ENCODE measurements at places on chromosomes 16 and 17.

DNA sequence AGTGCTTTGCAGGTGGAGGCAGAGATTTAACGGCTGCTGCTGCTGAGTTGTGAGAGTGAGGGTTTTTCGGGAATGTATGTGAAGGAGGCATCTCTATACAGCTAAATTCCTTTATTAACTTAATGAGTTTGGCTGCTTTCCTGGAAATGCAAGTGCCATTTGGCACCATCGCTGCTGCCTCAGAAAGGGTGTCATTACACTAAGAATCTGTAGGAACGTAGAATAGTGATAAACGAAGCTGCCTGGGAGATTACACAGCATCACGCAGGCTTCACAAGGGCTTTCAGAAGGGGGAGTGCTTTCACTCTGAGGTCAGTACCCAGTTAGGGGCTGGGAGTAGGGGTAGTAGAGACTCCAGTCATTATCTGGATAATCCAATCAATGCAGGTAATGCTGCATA is 14.1 kb upstream of the NLRP1 start:
- DNase-seq, result no peak

GRCh38 chr17:4334776-4335584 is 31.5 kb downstream of the UBE2G1 start:
- no peak for DNase-seq

- DNase-seq, result no peak
These were observed 174.8 kb downstream of the RPTOR start for GRCh38 chr17:80719449-80719848.

GRCh38 chr17:13635951-13636350 is 34.2 kb upstream of the HS3ST3A1 start:
- DNase-seq, result no peak

DNA sequence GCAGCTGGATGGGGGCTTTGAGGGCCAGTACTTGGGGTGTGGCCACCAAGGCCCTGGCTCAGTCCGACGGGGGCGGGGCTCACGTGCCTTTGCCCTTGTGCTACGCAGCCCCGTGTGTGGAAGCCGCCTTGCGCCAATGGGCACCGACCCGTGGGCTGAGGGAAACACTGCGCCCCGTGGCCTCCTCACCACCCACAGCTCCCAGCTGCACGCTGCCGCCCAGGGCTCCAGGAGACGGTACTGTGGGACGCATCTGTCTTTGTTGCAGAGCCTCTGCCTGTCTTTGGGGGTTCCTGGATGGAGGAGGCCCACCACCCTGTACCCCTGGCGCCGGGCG is 7.6 kb downstream of the CDH15 start:
- no peak for DNase-seq

- no peak for DNase-seq
These were observed 617.7 kb upstream of the CDH11 start for GRCh38 chr16:65739518-65739917.

DNA sequence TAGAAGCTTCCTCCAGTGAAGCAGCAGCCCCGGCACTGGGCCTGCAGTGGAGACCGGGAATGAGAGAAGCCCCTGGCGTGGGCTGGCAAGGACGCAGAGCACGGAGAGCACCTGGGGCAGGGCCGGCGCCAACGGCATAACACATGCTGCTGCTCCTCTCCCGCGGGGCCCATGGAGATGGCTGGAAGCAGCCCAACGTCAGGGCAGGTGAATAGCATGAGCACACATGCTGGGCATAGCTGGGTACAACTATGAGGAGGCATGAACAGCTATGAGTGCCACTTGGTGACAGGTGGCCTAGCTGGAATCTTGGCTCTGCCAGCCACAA is 46.4 kb downstream of the IRF8 start:
- DNase-seq, result no peak

DNA sequence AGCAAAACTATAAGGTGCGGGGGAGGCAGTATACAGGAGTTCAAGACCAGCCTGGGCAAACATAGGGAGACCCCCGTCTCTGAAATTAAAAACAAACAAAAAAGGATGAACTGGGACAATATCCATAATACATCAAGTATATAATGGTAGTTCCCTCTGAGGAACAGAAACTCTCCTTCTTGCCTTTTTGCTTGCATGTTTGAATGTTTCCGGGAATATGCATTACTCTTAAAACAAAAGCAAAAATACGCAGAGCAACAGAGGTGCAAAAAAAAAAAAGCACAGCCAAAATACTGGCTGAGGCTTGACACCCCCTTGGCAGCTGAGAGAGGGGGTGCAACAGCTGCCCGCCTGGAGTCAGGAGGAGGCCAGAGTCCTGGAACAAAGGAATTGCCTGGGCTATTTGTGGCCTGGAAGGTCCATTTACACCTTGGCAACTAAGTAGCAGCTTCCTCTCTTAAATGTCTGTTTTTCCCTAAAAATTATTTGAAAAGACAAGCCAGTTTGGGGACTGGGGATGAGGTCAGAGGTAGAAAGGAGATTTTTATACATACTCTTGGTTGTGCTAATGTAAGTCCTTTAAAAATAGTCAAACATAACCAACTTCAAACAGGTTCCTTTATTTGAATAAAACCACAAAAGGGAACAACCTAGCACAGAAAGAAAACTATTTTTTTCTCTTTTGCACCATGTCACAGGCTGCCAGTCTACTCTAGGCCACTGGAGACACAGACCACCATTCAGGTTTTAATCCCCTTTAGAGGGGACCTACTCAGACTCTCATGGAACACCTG is 19.5 kb downstream of the USP7 start:
- no peak for DNase-seq

Data from central memory CD8-positive, alpha-beta T cell (primary cell).